ENCODE measurements at places on chromosomes 7 and 10.

DNA sequence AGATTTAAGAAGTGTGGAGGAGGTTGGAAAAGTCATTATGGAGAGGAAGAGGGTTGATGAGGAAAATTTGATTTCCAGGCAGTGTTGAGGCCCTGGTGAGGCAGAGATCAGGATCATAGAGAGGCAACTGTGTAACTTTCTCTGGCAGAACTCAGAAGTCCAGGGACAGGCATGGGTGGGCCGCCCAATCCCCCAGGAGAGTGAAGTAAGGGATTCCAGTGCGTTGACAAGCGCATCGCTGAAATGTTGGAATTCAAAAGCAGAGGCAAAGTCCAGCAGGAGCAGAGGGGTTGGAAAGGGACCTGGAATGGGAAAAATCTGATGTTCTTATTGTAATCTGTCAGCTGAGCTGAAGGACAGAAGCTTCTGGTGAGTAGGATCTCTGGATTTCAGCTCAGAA is 207.3 kb downstream of the FAM107B start:
- no peak for DNase-seq

- no peak for DNase-seq
Measured at GRCh38 chr7:12031638-12032037, 179.5 kb upstream of the TMEM106B start.

GRCh38 chr10:9858816-9859215 is 1158.9 kb upstream of the CELF2 start:
- DNase-seq: no peak

DNA sequence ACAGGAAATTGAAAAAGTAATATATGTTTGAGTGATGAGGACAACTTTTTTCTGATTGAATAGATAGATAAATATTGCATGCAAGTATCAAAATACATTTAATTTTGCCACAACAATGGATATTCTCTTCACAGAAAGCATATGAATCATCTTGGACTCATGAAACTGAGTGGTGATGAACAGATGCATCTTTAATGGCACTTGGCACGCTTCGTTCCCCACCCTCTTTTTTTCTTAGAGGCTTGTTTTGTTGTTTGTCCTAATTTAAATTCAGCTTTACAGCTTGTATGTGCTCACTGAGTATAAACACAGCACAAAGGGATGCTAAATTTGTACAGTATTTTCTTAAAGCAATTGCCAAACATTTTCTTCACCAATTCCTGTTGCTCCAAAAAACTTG is 145.0 kb upstream of the YAE1 start:
- no peak for DNase-seq

DNA sequence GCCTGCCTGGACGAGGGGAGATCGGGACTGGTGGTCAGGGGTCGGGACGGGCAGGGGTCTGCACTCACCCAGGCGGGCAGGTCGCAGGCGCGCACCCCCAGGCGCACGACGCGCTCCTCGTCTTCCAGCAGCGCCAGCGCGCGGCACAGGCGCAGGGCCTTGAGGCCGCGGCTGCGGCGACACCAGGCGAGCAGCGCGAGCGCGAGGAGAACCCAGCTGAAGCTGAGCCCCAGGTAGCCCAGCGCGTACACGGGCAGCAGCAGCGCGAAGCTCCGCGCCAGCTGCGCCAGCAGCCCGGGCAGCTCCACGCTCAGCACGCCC is 328 bp downstream of the ESYT2 start:
- DNase-seq: peak; percentile 82

- DNase-seq: peak; percentile 24
Measured at GRCh38 chr7:13466874-13467547, 522.5 kb downstream of the ETV1 start.

GRCh38 chr10:77516575-77516974 is 121.0 kb downstream of the KCNMA1 start:
- DNase-seq: no peak

GRCh38 chr7:100219271-100219737 is 445 bp upstream of the PVRIG start:
- DNase-seq: no peak

GRCh38 chr10:117133273-117134055 is 4.6 kb downstream of the VAX1 start:
- no peak for DNase-seq

- peak; percentile 94 for DNase-seq
Measured at GRCh38 chr10:58157076-58157766, 110.5 kb downstream of the IPMK start.

- DNase-seq: no peak
Measured at GRCh38 chr7:133993547-133993946, 133.6 kb upstream of the LRGUK start.

GRCh38 chr10:56360583-56360966 is 484 bp downstream of the ZWINT start:
- DNase-seq: no peak

DNA sequence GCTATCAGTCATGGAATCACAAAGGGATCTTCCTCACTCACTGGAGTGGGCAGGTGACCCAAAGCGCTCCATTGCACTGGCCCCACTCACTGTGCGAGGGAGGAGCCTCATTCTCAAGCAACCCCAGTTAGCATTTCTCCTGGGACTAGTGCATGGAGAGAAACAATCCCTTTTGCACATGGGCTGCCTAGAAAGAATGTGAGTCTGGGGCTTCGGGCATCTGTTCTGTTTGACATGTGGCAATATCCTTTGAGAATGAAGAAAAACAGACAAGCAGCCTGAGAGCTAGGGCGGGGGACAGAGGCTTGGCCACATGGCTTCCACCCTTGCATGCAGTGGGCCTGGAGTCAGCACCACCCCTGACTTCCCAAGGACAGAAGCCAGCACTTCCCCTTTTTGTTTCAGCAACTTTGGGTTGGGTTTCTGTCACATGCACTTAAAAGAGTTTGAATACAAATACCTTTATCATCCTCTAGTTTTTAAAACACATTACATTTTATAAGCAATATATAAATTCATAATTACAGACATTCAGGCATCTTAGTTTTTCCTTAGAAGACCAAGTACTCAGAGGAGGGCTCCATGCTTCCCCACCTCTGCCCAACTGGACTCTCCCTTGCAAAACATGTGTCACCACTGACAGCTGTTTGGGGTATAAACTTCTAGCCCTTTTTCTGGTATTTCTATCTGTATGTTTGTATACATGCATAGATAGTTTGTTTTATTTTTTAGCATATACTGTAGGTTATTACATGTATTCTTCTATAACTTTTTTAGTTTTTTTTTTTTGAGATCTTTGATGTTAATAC is 73.8 kb downstream of the RBM20 start:
- DNase-seq: no peak

GRCh38 chr7:47573758-47574481 is 8.0 kb downstream of the TNS3 start:
- DNase-seq: peak; percentile 93

- no peak for DNase-seq
Measured at GRCh38 chr7:100127866-100128636, 1.3 kb downstream of the MBLAC1 start.

- DNase-seq: no peak
Measured at GRCh38 chr10:9227679-9228365, 1173.3 kb downstream of the GATA3 start.

- DNase-seq: no peak
Measured at GRCh38 chr10:45454859-45455258, 80.8 kb downstream of the ALOX5 start.

- DNase-seq: no peak
Measured at GRCh38 chr10:17475661-17476060, 21.3 kb upstream of the ST8SIA6 start.

DNA sequence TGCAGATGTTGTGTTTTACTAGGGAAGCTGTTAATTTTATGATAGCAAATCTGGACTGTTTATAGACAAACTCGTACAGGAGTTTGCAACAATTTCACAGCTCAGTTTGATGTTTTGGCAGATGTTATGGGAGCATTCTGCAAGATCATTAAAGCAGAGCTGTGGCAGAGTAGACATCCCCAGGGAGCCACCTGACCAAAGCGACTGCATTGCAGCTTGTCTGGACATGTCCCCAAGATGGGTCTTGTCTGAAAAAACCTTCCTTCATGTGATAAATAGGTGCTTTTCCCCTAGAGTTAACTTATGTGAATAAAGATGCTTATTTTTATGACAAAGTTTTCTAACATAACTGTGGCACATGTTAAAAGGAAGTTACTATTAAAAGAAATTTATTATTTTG is 91.2 kb upstream of the GPR141 start:
- no peak for DNase-seq

DNA sequence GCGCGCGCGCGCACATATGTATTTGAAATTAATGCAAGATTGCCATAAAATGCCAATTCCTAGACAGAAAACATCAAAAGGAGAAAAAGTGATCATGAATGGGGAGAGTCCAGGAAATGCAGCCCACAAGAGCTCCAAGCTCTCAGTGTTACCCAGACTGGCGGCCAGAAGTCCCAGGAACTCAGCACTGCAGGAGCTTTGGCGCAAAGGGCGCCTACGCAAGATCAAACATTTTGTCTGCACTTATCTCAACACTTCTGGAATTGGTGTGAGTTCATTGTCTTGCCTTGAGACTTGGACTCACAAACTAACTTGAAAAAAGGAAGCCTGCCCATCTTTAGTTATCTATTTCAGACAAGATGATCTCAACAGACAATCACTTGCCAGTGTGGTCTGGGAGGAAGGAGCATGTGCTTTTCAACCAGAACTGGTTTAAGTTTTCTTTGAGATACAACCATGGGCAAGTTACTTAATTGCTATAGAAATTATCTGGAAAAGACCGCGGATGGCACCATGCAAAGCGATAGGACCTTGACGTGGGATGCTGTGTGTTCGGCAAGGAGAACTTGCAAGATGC is 77.2 kb downstream of the KIAA1549 start:
- no peak for DNase-seq

DNA sequence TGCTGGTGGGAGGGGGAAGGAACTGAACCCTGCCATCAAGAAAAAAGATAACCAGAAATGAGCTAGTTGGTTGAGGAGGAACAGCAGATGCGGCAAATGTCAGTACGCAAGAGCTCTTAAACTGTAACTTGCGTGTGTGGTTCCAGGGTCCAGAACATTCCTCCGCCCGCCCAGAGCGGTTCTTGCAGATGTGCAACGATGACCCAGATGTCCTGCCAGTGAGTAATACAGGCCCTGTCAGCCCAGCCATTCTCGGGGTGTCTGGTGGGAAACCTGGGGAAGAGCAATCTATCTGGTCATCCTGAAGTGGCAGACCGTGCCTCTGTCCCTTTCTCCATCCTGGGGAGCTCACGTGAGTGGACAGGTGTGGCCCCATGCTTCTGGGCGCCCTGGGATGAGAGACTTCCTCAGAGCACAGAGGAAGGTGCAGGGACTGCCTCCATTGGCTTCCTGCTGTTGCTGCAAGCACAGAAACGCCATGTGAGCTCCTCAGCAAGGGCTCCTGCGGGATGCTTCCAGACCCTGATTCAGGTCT is 50.5 kb upstream of the ZMIZ2 start:
- no peak for DNase-seq

DNA sequence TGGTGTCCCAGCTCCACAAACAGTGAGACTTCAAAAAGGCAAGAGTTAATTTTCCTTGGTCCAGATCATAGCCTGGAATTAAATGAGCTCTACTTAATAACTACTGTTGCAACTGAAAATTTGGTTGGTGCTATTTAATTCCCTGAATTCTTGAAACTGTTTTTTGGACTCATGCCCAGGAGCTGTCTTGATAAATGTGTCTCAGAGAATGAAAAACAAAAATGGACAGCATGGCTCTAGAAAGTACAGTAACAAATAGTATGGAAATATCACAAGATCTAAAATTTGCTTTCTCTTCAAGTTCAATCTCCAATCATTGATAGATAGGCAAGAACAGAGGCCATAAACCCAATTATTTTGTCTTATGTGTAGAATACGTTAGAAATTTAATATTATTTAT is 42.5 kb downstream of the CCDC71L start:
- peak; percentile 36 for DNase-seq

DNA sequence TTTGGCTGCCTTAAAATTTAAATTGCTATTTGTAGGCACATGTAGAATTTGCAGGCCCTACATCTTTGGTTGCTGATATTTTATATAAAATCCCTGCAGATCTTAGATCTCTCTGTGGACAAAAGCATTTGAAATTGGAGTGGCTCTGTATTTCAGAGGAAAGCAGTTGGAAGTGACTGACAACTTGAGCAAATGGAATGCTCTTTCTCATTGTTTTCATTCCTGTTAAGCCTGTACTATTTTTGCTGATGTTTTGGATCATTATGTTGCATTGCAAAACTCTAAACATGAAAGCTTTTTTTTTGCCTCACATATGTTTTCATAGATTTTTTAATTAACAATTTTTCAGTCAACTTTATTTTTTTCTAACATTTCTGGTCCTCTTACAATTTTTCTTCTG is 251.2 kb upstream of the MDFIC start:
- peak; percentile 14 for DNase-seq

- no peak for DNase-seq
Measured at GRCh38 chr7:26782501-26782900, 81.9 kb downstream of the SKAP2 start.

DNA sequence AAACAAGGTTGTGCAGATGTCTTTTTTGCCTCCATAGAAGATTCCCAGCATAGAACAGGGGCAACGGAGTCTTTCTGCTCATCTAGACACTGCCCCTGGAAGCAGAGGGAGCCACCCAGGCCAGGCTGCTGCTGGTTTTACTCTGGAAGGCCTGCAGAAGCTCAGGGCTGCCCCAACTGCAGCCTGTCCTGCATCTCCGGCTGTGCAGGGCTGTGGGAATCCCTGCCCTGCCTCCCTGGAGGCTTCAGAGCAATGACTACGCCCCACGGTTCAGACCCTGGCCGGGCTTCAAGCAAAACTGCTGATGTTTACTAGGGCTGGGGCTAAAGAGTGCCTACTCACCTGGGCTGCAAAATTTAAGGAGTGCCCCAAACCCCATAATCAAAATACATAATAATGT is 43.9 kb downstream of the GHRHR start:
- DNase-seq: no peak

DNA sequence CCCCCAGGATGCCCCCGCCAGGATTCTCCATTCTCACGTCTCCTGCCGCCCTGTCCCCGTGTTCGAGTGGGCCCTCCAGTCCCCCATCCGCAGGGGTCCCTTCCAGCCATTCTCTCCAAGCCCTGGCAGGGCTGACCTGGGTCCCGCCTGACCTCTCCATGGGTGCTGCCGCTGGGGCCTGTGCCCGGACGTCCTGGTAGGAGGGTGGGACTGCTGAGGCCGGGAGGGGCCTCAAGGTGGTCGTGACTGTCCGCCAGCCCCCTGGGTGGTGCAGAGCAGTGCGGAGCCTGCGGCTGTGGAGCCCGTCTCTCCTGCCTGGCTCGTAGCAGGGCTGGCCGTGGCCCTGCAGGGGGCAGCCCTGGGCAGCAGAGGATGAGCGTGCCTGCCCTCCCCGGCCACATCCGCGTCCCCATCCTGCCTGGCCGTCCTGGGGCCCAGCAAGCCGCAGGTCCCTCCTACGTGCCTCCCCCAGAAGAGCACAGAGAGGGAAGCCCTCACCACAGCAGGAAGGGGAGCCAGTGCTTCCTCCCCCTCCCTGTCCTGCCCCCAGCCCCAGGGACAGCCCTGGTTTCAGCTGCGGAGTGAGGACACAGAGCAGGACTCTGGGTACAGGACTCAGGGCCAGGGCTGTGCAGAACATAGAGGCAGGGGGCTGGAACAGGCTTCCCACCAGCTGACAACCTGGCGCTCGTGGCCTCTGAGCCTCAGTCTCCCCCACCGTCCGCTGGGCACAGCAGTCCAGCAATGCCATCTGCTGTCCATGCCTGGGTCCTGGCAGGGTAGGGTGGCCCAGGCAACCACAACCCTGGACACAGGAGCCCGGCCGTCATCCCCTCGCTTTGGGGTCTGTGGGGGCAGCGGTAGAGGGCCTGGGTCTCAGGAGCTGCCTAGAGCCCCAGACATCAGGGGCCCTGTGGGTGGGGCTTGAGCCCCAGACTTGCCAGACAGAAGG is 1.5 kb upstream of the GRIFIN start:
- peak; percentile 45 for DNase-seq

- peak; percentile 32 for DNase-seq
Measured at GRCh38 chr10:71756311-71757191, 16.8 kb downstream of the VSIR start.
